ENCODE measurements at places on chromosomes 3 and 15.

DNA sequence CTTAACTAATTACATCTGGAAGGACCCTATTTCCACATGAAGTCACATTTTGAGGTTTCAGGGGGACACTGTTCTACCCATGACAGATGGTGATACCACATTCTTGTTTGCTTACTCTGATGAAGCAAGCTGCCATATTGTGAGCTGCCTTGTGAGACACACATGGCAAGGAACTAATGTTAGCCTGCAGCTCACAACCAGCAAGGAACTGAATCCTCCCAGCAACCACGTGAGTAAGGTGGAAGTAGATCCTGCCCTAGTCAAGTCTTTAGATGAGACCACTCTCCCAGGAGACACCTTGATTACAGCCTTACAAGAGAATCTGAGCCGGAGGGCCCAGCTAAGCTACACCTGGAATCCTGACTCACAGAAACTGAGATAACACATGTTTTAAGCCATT lies 160.1 kb downstream of the PDE8A start:
- DNase-seq: no peak

GRCh38 chr15:39411102-39411989 lies 169.5 kb upstream of the THBS1 start:
- peak; percentile 78 for DNase-seq

DNA sequence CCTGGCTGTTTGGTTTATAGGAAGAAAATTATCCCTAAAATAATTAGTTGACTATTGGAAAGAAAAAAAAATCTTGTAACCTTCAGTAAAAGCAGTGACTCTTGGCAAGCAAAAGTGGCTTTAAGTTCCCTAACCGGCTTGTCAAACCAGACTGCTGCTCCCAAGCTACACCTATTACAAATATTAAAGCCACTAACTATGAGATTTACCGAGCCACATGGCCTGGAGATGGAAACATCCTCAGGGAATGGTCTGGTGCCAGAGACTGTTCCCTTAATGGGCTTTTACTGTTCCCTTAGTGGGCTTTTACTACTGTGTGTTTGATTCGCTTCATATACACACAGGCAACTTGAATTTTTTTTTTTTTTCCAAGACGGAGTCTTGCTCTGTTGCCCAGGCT lies 35.9 kb upstream of the ZNF774 start:
- no peak for DNase-seq

DNA sequence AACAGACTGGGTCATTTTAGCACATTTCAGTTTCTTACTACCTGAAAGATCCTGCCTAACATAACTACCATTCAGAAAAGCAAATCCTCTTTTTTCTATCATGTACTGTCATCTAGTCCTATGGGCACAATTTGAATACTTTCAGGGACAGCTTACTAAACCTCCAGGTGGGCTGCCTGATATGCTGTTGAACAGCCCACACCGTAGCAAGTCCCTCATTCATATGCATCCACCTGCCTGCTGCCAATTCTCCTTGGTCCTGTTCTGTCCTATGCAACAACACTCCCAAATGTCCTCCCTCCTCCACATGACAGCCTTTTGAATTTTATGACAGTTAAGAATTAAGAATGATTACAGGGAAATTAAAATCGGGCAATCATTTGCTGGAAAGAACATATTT lies 137.9 kb downstream of the KCNAB1 start:
- no peak for DNase-seq

DNA sequence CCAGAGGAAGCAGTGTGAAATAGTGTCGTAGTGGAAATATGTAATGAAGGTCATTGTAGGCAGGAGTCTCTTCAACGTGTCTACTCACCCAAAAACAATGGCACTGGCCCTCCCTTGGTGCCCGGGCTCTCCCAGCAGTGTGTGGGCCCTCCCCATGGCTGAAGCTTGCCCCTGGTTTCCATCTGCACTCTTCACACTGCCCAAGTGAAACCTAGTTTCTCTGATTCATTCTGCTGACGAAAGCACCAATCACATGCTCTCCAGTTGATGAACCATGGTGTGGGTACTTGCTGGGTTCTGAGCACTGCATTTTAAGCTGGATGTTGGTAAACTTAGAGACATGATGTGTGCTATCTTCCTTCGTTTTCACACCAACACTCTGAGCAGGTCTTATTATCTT lies 61.0 kb upstream of the AGBL1 start:
- no peak for DNase-seq

- DNase-seq: no peak
Measured at GRCh38 chr15:88574077-88574476, 27.6 kb upstream of the DET1 start.

GRCh38 chr3:123158330-123158729 lies 43.4 kb upstream of the SEC22A start:
- DNase-seq: no peak

- DNase-seq: no peak
Measured at GRCh38 chr3:123143669-123144411, 57.9 kb upstream of the SEC22A start.

- DNase-seq: no peak
Measured at GRCh38 chr3:11413071-11413470, 140.9 kb downstream of the ATG7 start.

GRCh38 chr15:64141798-64142512 lies 9.6 kb upstream of the SNX22 start:
- no peak for DNase-seq

GRCh38 chr15:75646944-75647364 lies 758 bp upstream of the SNX33 start:
- DNase-seq: peak; percentile 29

DNA sequence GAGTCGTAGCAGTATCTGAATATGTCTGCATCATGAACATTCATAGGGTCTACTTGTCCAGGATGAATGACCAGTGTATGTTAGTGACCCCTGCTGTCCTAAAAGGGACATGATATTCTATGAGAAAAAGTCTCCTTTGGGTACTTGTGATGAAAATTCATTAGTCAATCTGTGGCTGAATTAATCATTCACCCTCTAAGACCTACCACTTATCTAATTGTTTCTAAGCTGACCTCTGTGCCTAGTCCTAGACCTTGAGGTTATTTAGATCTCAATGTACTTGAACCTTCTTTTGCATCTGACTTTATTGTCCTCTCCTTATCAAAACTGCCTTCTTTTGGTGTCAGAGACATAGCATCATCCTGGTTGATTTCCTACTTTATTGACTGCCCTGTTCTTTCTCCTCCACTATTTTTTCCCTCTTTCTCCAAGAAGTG lies 799.3 kb downstream of the DIPK2A start:
- peak; percentile 57 for DNase-seq

DNA sequence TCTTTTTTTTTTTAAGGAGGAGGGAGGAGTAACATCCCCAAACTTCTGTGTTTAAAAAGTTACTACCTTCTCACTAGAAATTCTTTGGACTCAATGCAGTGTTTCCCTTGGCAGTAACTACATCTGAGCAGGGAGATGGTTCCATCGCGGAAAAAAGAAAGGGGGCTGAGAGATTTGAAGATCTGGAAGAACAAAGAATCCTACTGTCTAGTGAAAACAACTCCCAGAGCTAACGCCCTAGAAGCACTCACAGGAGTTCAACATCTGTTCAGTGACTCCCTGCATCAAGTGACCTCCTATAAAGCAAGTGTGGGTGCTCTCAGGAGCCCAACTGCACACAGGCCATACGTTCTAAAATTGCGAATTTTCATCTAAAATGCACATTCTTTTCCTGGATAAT lies 66.8 kb upstream of the PXYLP1 start:
- DNase-seq: no peak

DNA sequence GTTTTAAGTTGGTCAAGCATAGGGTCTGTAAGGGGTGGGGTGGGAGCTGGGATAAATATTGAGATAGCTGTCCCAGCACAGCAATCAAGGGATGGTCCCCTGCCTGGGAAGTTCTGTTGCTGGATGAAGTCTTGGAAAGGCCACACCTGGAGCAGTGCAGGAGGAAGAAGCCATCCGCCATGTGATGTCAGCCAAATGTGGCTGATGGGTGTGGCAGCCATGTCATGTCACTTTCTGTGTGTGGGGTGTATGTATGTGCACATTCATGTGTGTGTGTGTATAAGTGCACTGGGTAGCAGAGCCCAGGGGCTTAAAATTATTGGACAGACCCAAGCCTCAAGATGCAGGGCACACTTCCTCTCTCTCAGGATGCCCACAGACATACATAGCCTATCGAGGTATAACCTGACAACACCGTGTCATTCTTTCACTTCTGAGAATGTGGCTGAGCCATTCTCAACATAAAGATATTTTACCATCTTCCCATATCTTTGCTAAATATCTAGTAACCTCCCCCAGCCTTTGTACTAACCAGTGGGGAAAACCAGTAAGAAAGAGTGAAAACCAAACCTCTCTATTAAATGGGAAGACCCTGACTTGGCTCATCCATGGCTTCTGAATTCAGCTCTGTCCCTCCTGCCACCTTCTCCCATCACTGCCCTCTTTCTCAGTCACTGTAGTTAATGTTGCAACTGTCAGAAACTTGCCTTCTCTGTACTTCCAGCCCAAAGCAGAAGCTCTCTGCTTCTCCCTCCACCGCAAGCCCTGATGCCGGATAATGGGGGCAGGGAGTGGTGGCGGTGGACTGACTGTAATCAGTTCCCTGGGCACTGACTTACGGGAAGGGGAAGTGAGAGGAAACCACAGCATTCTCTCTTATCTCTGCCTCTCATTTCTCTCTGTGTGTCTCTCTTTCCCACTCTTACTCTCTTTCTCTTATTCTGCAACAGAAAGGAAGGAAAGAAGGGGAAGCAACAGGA lies 11.2 kb downstream of the TNFSF10 start:
- DNase-seq: peak; percentile 97

GRCh38 chr3:129330409-129330808 lies 51.7 kb downstream of the HMCES start:
- DNase-seq: no peak
